Right ventricle myocardium inferior (tissue), 1 donor: ENCODE measurements at places on chromosomes 2 and 18. TPM values are rescaled to one million over a fixed set of nuclear protein-coding genes. Genes with fewer than 3 reads are reported as not detected.

Gene DSC3
- total RNA-seq = 0.08 TPM

Gene MGAT4A
- total RNA-seq = 19.3 TPM

DNA sequence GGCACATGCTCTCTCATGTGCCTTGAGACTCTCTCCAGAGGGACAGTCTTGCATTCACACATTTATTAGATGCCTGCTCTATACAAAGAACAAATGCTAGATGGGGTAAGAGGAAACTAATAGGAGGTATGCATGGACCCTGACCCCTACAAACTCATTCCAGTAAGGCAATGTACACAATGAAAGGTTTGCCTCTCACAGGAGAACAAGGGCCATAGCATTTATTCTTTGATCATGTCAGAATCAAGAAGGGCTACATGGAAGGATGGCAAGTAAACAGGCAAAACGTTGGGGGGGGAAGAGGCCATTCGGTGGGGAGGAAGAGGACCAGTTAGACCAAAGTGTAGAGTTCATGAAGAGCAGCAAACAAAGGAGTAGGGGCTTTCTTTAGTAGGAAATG is 130.2 kb downstream of the TMEM163 start:
- no peak for DNase-seq

DNA sequence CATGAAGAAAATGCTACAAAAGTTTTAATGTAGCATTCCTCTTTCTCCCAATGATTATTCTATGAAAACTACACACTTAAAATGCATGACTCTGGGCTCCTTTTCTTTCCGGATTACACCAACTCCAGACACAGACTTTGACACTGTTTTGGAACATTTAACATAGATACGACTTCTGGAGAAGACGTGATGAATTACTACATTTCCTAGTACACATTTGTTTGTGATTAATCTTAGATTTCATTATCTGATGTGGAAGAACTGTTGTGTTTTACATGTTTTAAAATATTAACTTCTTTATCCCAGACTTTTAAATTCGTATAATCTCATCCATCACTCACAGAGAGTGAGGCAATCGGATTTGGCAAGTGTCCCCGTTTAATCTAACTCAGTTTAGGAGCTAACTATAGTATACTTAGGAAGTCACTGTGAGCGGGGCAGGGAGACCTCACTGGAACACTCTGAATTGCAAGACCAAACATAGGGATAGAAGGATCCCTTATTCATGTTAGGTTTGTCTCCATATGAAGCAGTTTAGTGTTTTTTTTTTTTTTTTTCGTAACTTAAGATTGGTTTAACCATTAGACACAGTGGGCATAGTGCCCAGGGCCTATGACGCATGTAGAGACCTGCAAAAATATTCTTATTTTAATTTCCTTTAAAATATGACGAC is 66.7 kb downstream of the PDE1A start:
- no peak for DNase-seq

DNA sequence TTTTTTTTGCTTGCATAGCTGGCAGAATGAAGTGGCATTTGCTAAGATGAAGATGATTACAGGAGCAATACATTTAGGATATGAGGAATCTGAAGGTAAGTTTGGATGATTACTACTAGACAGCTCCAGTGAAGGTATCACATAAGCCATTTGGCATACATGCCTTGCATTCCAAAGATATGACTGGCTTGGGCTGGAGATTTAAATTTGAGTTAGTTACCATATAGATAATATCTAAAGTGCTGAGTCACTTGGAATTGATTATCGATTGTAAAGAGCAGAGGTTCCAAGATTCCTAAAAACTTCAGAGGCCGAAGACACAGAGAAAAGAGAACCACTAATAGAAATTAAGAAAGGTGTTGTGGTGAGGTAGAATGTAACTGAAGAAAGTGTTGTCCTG is 1026.4 kb downstream of the DSC3 start:
- no peak for DNase-seq

- DNase-seq = no peak
These were observed 746.3 kb downstream of the SATB2 start for GRCh38 chr2:198711484-198711883.

DNA sequence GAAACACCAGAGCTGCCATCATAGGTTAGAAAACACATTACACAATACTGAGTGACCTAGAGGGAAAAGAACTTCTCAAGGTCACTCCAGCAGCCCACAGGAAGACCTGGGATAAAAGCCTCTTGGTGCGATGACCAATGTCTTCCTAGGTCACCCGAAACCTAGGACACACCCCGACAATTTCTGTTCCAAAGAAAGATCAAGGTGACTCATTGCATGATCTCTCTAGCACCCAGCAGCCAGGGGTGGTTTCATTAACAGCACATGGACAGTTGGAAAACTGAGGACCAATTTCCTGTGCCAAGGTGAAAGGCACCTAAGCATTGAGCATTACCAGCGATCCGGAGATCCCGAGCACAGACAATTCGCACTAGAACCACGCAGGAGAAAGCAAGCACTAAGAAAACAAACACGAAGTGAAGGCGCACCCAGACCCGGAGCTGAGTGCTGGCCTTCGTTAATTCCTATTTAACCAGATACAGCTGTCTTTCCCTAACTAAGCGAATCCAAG is 1.5 kb downstream of the CACNB4 start:
- no peak for DNase-seq

DNA sequence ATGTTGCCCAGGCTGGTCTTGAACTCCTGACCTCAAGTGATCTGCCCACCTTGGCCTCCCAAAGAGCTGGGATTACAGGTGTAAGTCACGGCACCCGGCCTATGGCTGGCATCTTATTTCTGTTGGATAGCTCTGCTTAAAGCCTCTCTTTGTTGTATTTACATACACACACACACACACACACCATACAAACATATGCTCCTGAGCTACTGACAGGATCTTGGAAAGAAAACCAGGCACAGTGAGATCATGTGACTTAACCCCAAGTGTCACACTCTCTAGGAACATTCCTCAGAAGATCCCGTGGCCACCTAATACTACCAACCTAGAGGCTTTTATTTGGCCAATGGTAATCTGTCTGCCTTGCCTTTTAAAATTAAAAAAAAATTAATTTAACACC is 85.1 kb upstream of the HAAO start:
- no peak for DNase-seq

DNA sequence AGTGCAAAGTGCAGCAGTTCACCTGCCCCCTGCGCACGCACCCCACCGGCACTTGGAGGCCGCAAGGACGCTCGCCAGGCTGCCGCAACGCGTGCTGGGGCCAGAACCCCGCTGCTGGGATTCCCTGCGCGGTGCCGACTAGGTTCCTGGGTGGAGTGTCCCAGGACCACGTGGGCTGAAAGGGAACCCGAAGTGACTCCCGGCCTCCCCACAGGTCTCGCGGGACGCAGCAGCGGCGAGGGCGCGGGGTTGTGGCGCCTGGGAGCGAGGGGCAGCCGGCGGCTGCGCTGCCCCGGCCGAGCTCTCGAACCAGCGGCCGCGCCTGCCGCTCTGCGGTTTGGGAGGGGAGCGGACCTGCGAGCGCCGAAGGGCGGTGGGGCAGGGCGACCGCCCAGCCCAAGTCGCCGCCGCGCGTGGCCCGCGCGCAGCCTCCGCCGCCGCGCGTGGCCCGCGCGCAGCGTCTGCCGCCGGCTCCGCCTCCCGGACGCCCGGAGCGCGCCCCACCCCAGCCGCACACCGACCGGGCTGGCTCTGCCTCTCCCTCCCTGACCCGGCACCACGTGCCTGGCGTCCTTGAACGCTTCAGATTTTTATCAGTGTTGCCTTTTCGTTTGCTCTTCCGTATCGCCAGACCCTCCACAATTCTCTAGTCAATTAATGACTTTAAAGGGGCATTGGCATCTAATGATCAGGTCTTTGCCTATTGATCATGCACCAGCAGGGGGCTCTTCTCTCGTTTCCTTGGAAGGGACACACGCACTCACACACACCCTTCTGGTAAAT is at the start of gene FTCDNL1:
TSS of gene FTCDNL1 (minus strand) at position 475 of the 783 bp plus-strand sequence. CDS start 2,230 bp downstream, outside the sequence.
- DNase-seq = peak; percentile 82

Gene DHX57
- total RNA-seq = 7.8 TPM

DNA sequence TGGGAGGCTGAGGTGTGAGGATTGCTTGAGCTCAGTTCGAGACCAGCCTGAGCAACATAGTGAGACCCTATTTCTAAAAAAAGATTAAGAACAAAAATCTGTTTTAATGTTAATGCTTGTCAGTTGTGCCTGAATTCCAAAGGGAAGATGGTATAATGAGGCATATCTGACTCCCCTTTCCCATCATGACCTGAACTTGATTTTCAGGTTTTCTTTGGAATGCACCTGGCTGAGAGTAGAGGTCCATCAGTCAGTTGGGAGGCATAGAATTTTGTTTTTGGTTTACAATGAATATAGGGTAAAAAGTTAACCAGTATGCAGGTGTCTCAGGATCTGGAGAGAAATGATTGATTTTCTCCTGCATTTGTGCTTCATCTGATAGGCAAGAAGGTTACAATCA is 20.4 kb downstream of the RPIA start:
- no peak for DNase-seq

- no peak for DNase-seq
These were observed 6.0 kb downstream of the GATA6 start for GRCh38 chr18:22175346-22175745.

DNA sequence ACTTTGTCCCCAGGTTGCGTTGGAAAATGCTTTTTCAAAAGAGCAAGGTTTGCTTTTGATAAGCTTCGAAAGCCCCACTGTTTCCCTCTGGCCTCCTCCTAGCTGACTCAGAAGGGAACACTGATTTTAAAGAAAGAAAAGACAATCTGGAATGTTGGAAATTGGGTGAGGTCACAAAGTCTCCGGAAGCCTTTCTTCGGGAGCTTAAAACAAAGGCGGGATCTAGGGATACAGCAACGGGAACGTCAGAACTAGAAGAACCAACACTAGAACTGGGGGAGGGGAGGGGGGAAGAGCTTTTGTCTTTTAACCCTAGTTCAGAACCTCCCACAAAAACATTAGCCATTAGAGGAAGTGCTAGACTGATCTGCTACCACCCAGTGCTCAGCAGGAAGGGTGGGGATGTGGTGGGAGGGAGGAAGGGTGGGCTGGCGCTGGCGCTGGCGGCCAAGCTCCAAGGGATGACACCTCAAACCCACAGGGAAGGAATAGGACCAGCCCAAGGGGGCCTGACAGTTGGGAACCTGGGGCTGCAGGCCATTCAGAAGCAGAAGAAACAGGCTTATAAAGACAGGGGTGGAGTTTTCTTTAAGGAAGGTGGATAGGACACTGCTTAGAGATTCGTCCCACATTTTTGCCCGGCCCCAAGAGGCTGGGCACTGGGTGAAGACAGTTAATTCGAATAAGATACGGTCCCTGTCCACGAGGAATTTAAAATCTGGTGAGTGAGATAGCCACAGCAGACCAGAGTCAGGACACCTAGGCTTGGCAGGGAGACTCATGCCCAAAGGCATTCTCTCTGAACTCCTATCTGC is 1.7 kb downstream of the TMSB10 start:
- DNase-seq = no peak

- no peak for DNase-seq
These were observed 94.9 kb downstream of the RND3 start for GRCh38 chr2:150392614-150393013.

DNA sequence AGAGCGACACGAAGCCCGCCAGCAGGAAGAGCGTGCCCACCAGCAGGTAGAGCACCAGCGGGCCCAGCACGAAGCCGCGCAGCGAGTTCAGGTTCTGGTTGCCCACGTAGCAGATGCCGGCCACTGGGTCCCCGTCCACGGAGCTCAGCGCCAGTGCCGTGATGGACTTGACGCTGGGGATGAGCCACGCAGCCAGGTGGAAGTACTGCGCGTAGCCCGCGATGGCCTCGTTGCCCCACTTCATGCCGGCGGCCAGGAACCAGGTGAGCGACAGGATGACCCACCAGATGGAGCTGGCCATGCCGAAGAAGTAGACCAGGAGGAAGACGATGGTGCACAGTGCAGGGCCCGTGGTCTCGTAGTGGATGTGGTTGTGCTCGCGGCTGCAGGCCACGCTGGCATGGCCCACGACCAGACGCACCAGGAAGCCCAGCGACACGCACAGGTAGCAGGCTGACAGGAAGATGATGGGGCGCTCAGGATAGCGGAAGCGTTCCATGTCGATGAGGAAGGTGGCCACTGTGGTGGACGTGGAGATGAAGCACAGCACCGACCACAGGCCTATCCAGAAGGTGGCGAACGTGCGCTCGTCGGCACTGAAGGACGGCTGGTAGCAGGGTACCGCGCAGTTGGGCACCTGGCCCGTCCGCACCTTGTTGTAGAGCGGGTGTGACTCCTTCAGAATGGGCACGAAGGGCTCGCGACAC is 2.1 kb downstream of the FZD5 start:
- DNase-seq = peak; percentile 81

GRCh38 chr2:190123956-190124355 is 61.4 kb upstream of the MSTN start:
- no peak for DNase-seq

- DNase-seq = no peak
These were observed 705 bp upstream of the TEX261 start for GRCh38 chr2:70995426-70995729.

Gene POMC
- 9.1 TPM for total RNA-seq

GRCh38 chr2:11343650-11344341 is 640 bp downstream of the ROCK2 start:
- DNase-seq = peak; percentile 83

Gene RUFY4
- total RNA-seq = not detected

GRCh38 chr2:141001750-141002149 is 1129.1 kb downstream of the LRP1B start:
- DNase-seq = no peak

Gene LHCGR
- total RNA-seq = 0.11 TPM

DNA sequence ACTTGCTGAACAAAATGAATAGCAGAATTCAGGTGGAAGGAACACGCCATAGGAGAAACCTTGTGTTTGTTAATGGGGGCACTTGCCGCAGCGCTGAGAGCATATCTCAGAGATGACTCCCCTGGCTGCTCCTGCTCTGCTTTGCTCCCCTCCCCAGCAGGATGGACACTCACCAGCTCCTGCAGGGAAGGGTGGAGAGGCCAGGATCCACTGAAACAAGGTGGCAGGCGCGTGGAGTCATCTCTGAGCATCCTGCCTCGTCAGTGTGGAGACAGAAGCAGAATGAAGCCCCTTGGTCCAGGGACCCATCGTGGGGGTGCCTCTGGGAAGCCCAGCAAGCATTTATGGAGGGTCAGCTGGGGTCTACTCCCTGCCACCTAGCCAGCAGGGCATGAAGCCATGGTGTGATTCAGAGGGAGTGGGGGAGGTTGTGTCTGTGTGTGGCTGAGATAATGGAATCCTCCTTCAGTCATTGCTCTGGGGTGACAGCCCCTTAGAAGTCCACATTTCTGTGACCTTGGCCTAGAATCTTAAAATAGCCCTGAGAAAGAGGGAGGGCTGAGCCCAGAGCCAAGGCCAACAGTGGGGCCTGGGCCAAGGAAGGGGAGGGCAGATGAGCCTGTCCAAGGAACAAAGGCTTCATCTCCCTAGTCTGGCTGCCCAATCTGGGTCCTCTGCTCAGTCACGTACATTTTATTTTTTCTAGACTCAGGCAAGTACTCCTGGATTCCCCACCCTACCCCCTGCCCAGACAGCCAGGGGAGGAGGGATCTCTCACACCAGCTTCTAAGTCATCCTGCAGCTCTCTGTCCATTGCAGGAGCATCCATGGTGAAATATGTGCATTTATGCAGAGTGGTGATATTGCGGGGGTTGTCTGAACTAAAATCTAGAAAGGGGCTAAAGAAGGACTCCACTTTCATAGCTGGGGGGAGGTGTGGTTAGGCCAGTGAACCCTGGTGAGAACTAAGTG is 215.4 kb downstream of the ZBTB7C start:
- peak; percentile 75 for DNase-seq
